ENCODE measurements at places on chromosomes 6 and 20.
A peak's percentile ranks its signal among the peaks of the same experiment; 100 is the strongest.

GRCh38 chr6:43916924-43917877 lies 147.2 kb downstream of the VEGFA start:
- peak; percentile 68 for DNase-seq

- DNase-seq = peak; percentile 44
Observed at GRCh38 chr20:52622081-52622480, 350.1 kb upstream of the TSHZ2 start.

- DNase-seq = no peak
Observed at GRCh38 chr6:165266621-165267020, 42.8 kb downstream of the C6orf118 start.

DNA sequence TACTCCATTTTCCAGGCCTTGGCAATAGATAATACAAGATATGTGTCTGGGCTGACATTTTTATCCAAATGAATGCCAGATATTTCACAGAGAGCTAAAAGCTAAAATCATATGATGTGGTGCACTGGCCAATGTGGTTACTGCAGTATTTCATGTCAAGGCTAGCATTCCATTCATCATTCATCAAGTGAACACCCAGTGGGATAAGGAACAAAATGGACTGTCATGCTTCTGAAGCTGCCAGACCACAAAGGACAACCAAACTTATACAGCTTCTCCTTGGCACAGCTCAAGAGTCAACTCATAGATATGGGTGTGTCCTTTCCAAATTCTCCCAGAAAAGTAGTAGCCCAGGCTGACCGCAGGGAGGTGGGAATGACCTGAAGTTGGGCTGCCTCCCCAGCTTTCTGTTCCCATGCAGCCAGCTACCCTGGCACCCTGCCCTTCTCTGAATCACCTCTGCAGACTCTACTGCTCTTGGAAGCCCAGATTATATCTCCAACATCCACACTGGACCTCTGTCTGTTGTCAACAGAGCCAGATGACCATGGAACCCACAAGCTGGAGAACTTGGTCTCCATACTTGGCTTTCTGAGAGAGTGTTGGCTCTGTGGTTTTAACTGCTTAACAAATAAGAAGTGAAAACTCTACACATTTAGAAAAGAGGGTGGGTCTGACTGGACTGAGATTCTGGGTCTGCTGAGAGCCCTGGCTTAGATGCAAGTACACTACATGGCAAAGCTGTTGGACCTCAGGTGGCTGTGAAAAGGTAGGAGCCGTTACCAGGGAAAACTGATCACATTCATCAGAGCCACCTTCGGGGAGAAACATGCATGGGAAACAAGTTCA lies 122.8 kb downstream of the ALDH8A1 start:
- peak; percentile 95 for DNase-seq

DNA sequence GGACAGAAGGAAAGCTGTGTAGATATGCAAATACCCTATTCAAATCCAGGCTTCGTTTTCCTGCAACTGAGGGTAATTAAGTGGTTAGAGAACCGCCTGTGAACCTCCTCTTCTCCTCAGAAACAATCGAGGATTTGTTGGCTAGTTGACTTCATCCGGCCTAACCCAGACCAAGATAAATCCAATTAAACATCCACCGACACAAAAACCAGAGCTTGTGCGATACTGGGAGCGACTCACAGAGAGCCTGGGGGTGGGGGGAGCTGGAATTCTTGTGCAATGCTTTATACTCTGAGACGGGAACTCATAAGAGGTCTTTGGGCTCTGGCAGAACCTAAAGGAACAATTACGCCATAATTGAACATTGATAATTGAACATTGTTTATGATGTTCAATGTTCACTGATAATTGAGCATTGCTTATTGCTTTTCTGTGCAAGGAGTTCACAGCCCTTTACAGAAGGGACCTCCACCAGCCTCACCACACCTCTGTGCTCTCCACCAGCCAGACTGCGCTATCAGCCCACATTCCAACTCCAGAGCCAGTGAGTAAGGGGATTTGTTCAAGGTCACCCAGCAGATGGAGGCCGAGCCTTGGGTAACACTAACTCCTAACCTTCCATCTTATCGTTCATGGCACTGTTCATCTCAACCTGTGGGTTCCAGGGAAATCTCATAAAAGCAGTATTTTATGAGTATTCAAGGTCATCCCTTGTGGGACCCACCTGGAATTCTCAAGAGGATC lies 429.6 kb upstream of the JARID2 start:
- DNase-seq = no peak

- no peak for DNase-seq
Observed at GRCh38 chr20:59939052-59939878, 840 bp downstream of the PPP1R3D start.

DNA sequence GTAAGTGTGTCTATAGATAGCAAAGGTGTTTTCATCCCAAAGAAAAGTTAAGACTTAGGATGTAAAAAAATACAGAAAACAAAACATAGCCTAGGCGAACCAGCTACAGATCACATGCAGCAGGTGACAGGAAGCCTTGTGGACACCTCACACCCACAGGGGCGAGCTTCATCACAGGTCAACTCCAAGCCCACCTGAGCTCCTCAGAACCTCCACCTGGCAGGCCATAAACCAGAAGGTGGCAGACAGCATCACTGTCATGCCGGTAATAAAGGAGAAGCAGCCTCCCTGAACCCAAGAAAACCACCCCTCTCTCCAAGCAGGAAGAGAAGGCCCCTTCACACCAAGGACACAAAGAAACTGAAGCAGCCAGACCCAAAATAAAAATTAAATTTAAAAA lies 1.0 kb downstream of the RALGAPA2 start:
- no peak for DNase-seq

GRCh38 chr6:150691463-150691862 lies 91.8 kb downstream of the PLEKHG1 start:
- DNase-seq = no peak

- DNase-seq = no peak
Observed at GRCh38 chr6:165588515-165588914, 74.5 kb downstream of the PDE10A start.

- DNase-seq = peak; percentile 55
Observed at GRCh38 chr6:82331031-82331773, 32.4 kb upstream of the TPBG start.

GRCh38 chr6:156948807-156949206 lies 171.6 kb downstream of the ARID1B start:
- DNase-seq = no peak

- DNase-seq = no peak
Observed at GRCh38 chr6:145318952-145319351, 416.4 kb downstream of the EPM2A start.

DNA sequence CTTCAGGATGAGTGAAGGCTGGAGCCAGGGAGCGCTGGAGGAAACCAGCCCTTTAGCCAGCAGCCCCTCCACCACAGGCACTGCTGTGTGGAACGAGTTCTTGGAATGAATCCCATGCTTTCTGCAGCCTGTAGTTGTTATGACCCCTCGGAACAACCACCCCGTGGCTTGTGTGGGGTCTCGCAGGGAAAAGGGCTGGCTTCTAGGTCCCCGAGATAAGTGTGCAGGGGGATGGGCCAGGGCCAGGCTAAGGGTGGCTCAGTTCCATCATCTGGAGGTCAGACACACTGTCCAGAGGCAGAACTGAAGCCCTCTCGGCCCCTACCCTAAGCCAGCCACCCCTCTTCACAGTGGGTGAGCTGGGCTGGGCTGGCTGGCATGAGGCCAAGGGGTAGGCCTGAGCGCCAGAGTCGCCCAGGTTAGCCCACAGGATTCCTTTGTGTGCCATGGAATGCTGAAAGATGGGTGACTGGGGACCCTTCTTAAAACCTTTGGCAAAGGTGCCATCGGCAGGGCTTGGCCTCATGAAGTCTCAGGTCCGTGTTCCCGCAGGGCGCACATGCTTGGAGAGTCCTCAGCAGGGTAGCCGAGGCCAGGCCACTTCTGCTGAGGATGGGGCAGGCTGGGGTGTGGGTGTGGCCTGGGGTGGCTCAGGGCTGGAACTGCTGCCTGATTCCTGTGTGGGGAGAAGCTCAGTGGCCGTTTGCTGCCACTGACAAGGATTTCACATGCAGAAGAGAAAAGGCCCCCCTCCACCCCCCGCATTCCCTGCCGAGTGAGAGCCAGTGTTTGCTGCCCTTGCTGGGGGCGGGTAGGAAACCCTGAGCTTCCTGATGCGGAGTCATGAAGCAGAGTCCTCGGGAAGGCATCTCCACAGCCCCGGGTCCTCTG lies 24.6 kb downstream of the SPATA2 start:
- no peak for DNase-seq

- DNase-seq = peak; percentile 64
Observed at GRCh38 chr6:34657037-34657306, 39.6 kb downstream of the ILRUN start.

GRCh38 chr6:31053873-31054272 lies 43.6 kb downstream of the MUC22 start:
- no peak for DNase-seq

- DNase-seq = peak; percentile 70
Observed at GRCh38 chr6:108565893-108566292, 5.2 kb downstream of the FOXO3 start.
